ENCODE measurements at places on chromosomes 11 and 22. TPM values are rescaled to one million over a fixed set of nuclear protein-coding genes. Genes with fewer than 3 reads are reported as not detected.

DNA sequence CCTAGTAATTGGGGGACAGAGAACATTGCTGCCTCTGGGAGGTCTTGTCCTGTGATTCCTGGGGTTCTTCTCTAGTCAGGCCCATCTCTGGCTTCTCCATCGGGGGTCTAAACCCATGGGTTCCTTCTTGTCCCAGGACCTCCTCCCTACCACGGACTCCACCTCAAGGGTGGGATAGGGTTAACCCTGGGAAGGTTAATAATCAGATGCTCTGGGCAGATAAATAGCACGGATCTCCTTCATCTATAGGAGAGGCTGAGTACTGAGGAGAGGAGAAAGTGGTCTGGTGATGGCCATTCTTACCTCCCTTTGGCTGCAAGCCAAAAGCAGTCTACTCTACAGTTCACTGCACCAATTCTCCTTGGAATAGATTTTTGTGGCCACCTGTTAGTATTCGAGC, 10.5 kb downstream of the HEPHL1 start:
- DNase-seq: no peak

DNA sequence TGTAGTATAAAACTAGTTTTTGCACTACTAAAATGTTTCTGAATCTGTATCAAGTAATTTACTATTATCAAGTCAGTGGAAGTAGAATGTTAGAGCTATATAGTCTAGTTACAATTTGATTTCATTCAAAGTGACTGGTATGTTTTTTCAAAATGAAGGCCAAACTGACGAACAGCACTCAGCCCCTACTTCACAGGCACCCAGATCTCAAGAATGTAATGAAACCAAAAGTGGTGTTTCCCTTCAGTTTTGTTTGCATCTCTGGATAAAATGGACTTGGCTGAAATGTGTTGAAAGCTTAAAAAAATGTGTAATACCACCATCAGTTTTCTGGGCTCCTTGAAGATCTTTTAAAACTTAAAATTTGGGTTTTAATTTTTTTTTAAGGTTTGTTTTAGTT, 46.4 kb downstream of the QSER1 start:
- no peak for DNase-seq

PARVA gene
- polyA plus RNA-seq: 115 TPM

MYBPC3 gene
- polyA plus RNA-seq: 0.64 TPM

HPX gene
- 2.2 TPM for polyA plus RNA-seq

NPTXR gene
- polyA plus RNA-seq: 4.4 TPM

OAF gene
- polyA plus RNA-seq: 30.0 TPM

C11orf86 gene
- not detected for polyA plus RNA-seq

OR52A1 gene
- polyA plus RNA-seq: 0.03 TPM
